NCI-H1417 (cell line): ENCODE measurements at places on chromosomes 5 and 9.

GRCh38 chr5:88183255-88183654, 85.4 kb downstream of the TMEM161B start:
- no peak for DNase-seq

DNA sequence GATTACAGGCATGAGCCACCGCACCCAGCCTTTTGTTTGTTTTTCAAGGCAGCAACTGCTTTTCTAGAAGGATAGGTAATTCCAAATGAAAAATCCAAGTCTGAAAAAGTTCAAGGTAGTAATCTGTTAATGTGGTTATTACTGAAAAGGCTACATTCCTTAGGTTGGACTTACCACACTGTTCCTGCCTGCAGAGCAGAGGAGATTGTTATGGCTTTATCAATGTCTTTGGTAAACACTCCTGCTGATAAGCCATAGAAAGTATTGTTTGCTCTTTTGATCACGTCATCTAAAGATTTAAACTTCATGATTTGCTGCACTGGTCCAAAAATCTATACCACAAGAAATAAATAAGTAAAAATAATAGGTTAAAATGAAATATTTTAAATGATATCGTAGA, 43.4 kb downstream of the ALDH1A1 start:
- DNase-seq, result no peak

GRCh38 chr5:37773809-37774208, 66.0 kb downstream of the GDNF start:
- DNase-seq, result no peak

DNA sequence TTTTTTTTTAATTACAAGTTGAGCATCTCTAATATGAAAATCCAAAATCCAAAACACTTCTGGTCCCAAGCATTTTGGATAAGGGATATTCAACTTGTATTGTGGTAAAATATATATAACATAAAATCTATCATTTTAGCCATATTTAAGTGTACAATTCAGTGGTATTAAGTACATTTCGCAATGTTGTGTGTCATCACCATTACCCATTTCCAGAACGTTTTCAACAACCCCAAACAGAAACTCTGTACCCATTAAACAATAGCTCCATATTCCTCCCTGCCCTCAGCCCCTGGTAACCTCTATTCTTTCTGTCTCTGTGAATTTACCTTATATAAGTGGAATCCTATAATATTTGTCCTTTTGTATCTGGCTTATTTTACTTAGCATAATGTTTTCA, 24.9 kb downstream of the TICAM2 start:
- DNase-seq, result no peak

- DNase-seq, result peak; percentile 74
Observed at GRCh38 chr5:61162832-61163567, 732 bp upstream of the SMIM15 start.

DNA sequence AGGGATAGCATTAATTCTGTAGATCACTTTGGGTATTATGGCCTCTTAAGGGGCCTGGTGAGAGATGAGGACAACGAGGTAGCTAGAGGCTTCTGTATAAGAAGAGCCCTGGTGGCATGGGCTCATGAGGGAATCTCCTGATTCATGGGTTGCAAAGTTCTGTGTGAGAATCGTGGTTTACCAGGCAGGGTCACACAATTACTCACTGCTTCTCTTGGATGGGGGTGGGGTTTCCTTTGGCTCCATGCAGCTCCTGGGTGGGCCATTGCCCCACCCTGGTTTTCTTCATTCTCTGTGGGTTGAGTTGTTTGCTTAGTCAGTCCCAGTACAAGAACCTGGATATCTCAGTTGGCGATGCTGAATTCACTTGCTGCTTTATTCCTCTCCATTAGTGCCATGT, 30.9 kb upstream of the TNFSF15 start:
- no peak for DNase-seq

DNA sequence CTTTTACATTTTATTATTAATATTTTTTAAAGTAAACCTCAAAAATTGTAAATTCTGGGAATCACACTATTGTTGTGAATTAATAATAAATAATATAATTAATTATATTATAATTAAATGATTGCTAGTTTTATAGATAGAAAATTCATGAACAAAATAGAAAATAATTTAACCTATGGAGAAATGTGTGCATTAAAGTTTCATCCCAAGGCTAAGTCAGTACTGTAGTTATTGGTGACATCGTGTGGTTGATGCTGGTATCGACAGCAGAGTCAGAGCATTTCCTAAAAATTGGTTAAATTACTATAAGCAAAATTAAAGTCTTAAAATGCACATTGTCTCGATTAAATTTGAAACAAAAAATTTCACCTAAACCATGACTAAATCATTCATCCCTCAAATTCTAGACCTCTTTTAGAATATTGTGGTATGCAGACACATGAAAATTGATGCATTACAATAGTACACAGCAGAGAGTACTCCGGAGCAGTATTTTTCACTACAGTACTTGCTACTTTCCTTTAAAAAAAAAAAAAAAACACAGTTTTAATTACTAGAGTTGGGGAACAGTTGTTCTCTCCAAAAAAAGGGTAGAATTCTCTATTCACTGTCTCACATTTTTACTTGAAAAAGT, 73.9 kb downstream of the RORB start:
- no peak for DNase-seq

DNA sequence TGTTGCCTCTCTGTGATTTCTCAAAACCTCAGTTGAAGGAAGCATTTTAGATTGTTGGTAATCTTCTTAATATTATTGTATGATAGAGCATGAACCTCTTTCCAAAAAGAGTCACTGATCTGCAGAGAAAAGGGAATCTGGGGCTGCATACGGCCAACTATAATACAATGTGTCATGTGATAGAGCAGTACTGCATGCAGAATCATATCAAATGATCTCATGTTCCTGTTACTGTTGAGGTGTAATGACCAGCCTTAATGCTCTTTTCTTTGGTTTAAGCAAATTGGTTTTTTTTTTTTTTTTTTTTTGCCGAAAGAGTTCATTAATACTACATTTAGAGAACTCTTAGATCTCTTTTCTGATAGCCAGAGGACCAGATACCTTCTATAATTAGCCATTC, 12.9 kb upstream of the MSMP start:
- no peak for DNase-seq

- no peak for DNase-seq
Observed at GRCh38 chr9:9730174-9730573, 882.6 kb downstream of the PTPRD start.

DNA sequence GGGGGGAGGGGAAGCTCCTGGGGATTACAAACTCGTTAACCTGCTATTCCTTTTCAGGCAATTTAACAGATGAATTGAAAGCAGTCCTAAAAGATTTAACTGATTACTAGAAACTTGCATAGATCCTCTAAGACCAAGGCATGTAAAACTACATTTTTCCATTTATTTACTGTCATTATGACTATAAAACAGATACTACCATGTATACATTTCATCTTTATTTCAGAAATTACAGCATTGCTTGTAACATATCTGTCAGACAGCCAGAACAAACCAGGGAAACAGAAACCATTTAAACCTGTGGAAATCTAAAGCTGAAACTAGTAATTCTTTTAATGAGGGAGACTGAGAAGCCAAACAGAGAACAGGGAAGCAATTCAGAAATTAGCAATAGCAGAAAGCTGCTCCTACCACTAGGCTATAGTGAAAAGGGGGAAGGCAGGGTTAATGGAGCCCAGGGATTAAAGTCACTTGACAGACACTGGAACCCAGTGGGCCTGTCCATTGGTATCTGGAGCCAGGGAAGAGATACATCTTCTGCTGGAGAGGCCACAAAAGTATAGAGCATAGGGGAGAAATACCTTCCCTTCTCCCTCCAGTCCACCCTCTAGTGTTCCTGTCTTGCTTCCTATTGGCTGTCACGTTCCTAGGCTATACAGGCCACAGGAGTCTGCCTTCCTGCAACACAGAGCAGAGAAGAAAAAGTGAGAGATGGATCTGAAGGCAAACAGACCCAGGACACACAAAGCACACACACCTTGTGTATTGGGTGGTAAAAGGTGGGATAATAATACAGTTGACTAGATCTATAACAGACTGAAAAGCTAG, 33.8 kb downstream of the PDCD1LG2 start:
- no peak for DNase-seq

DNA sequence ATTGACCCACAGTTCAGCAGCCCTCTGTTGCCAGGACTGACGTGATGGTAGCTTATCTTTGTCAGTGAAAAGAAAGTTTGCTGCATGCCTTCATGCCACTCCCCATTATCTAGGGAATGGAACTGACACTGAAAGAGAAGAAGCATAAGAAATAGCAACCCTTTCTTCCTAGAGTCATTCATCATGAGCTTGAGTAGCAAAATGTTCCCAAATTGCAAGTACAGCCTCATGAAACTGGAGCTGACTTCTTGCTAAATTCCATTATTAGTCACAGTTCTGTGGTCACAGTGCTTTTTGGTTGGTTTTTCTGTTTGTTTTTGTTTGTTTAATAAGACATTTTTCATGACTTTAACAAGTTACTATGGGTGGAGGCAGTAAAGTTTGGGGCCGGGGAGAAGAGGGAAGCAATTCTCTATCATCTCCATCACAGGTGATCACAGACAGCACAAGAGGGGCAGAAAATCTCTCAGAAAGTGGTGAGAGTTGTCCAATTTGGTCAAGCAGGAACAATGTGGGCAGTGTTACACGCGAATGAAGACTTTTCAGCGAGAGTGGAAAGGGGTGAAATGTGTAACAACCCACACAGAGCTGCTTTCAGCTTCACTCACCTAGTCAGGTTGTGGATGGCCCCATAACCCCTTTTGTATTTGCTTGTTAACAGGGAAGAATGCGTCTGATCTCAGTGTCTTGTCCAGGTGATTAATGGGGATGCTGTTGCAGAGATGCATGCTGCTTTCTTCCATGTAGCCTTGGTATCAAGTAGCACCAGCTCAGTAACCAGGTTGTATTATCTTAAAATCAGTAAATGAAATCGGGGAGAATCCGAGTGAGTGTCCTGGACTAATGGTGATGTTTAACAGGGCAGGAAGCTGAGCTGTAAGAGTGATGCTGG, 440.4 kb downstream of the DMRT2 start:
- DNase-seq, result no peak
